ENCODE measurements at places on chromosomes 4 and X.

DNA sequence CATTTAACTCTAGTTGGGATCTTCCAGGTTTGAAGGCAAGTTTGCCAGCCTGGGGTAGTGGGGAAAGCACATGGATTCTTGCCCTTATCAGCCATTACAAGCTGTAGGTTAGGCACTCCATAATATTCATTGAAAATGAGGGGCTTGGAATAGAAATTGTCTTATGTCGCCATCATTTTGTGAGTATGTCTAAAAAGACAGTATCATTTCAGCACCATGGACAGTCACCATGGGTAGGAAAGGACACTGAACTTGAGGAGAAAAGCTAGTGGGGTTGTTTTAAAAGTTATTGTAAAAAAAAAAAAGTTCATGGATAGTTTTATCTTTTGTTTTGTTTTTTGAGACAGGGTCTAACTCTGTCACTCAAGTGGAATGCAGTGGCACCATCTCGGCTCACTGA, 356.1 kb downstream of the HNRNPD start:
- no peak for DNase-seq

DNA sequence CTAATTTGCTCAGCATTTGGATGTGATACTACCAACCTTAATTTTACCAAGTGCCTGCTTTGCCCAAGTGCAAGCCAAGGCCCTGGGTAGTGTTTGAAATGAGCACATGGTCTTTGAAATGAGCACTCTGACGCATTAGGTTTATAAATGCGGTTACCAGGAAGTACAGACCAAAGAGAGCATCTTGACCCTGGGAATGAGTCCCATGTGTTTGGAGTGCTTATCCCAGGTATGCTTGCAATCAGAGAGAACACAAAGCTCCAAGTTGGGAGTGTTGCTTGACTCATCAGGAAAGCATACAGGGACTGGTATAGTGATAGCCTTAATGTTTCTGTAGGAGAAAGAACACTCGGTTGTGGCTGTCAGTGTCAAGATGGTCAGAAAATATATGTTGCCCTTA, 203.6 kb upstream of the MAMLD1 start:
- DNase-seq = no peak

DNA sequence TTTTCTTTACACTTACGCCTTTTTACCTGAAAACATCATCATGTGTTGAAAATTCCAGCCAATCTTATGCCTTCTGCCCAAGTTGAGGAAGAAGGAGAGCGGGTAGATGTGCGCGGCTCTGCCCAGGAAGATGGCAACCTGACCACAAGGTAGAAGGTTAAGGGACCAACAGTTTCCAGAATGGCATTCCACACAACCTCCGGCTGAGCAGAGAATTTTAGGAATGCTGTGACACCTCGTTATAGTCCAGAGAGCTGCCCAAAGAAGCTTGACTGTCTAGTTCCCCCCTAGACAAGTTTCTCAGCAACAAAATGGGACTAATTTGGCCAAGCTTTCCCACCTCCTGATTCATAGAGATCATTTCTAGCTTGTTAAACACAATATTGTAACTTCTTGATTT, 75.1 kb downstream of the CHST7 start:
- no peak for DNase-seq

GRCh38 chr4:95531141-95531540, 17.6 kb downstream of the UNC5C start:
- DNase-seq = no peak

GRCh38 chrX:103889216-103889615, 57.2 kb upstream of the RAB9B start:
- DNase-seq = no peak

DNA sequence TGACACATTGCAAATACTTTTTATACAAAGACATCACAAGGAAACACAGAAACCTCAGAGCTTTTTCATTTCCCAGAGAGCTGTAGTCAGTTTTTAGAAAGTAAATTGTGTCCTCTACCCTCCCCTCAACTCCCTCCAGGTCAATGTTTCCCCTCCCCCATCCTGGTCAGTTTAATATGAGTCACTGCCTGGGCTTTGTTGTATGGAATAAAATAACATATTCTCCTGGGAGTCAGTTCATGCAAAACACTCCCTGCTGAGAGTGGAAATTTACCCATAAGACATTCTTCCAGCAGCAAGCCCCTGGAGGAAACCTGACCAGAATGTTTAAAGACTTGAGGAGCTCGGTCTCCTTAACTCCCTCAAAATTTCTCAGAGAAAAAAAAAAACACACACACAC, 270.1 kb upstream of the LDB2 start:
- no peak for DNase-seq

GRCh38 chr4:30718021-30718542, 2.1 kb upstream of the PCDH7 start:
- DNase-seq = no peak

- no peak for DNase-seq
Observed at GRCh38 chr4:110106931-110107296, 91.5 kb downstream of the ELOVL6 start.

DNA sequence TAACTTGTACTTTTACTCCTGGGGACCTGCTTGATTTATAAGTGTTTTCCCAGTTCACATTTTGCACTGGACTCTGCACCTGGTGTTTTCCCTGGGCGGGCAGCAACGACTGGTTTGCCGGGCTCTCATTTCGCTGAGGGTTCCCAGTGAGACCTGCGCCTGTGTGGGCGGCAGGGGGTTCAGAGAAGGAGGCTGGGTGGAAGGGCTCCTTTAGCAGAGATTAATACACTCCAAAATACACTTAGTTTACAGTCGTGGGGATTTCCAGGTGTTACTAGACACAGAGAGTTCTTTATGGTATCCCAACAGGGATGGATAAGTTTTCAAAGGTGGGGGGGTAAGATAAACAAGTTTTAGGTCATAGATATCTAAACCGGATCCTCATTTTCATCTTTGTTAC, 53.0 kb upstream of the SHISA3 start:
- no peak for DNase-seq

GRCh38 chr4:136505020-136505419, 1027.3 kb downstream of the PCDH18 start:
- DNase-seq = no peak

DNA sequence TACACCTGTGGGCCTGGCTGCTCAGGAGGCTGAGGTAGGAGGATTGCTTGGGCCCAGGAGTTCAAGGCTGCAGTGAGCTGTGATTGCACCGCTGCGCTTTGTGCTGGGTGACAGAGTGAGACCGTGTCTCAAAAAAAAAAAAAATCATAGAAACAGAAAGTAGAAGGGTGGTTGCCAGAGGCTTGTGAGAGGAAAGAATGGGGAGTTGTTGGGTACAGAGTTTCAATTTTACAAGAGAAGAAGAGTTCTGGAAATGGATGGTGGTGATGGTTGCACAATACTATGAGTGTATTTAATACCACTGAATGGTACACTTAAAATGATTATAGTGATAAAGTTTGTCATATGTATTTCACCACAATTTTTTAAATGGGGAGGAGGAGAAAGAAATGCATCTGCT, 10.2 kb upstream of the GLOD5 start:
- DNase-seq = no peak

DNA sequence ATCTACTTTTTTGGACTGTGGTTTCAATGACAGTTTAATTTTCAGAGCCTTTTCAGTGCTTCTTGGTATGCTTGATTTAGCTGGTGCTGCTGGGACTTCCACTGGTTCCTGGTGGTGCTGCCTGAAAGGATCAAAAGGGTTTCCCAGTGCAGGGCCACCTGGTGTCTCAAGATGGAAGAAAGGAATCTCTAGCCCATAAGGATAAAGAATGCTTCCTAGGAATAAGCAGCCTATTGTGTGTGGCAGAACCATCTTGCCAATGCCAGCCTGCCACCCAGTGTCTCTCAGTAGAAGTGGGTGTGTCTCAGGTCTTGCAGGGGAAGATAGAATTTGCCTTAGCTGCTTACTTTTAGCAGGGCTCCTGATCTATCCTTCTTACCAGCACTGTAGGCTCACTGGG, 15.0 kb upstream of the RAI2 start:
- DNase-seq = no peak

- DNase-seq = no peak
Observed at GRCh38 chr4:142265536-142265935, 580.6 kb downstream of the INPP4B start.

- DNase-seq = no peak
Observed at GRCh38 chr4:98509721-98510120, 148.7 kb downstream of the TSPAN5 start.

GRCh38 chrX:106874075-106874474, 29.1 kb downstream of the RIPPLY1 start:
- DNase-seq = no peak

DNA sequence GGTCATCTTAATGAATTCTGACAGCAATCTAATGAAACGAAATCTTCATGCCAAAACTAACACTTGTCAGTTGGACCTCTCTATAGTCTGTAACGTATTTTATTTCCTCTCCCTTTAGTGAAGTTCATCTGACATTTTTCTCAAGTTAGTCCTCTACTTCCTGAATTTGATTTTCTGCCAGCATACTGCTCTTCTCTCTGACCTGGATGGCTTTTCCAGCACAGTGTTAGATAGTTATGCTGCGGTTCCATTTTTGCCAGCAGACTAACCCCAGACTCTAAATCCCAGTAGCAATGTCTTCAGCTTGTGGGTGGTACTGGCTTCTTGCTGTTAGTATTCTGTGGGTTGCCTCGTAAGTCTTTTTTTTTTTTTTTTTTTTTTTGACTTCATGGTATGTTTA, 146.7 kb upstream of the VEGFC start:
- no peak for DNase-seq

- DNase-seq = no peak
Observed at GRCh38 chr4:22466581-22466980, 49.3 kb downstream of the ADGRA3 start.

DNA sequence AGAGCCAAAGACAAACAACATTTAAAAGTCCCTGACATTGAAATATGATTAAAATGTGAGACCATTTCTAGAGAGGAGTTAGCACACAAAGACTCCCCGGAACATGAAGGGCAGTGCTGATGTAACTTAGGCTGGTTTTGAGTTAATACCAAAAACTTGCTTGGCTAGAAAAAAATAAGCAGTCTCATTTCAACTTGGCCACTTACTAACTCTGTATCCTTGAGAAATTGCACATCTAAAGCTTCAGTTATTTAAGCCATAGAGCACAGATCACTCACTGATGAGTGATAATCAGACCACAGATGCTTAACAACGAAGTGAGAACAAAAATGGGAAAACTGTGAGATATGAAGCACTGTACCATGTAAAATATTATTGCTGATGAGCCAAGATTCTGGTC, 65.9 kb upstream of the MAOA start:
- no peak for DNase-seq

DNA sequence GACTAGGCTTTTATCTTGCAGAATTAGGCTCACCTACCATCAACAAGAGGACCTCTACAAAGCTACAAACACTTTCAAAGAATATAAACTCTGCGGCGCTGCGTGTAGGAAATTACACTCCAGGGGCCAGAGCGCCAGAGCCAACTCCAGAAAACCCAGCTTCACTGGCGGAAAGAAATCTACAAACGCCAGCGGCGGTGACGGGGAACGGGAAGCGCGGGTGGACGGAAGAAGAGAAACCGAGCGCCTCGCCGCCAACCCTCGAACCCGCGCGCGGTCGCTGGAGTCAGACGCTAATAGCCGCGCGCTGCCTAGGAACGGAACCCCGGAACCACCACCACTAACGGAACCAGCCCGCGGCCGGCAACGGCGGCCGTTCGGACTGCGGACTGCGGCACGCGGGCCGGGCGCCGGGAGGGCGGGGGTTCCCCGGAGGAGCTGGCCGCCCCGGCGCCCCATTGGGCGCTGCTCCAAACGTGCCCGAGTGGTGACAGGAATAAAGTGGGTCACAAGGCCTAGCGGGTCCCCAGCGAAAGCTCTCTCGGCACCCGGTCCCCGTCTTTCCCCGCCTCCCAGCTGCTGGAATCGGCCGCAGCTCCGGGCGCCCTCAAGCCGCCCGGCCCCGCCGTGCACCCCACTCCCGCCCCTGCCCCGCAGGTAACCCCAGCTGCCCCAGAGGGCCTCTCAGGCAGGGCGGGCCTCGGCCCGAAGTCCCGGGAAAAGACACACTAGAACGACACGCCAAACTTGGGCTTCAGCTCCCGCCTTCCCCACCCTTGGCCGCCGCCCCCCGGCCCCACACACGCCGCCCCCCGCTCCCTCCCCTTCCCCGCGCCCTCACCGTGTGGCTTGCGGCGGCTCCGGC, 836 bp downstream of the CLOCK start:
- peak; percentile 45 for DNase-seq

DNA sequence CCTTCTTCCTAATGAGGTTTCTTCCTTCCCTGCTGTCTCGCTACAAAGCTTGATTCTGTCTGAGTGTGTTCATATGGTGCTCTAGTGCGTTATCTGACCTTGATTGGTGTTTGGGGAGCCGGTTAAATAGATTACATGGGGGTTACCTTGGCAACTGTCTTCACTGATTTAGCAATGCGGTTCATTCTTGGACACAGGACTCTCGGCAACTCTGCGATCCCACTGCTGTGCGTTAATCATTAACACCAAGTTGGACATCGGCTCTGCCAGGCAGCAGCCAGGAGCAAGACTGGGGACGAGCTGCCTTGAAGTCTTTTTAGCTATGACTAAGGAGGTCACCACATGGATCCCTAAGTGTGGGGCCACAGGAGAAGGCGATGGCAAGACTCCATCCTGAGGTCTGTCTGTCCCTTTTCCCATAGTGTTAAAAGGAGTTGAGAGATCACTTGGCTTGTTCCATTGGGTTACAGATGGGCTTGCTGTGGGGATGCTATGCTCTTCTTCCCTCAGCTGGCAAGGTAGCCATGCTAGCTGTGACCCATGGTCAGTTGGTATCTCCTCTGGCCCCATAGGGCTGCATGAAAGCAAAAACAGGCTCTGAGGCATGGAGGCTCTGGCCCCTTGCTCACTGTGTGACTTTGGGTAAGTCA, 93.4 kb upstream of the MAMLD1 start:
- DNase-seq = no peak

GRCh38 chr4:110904435-110905065, 281.7 kb upstream of the PITX2 start:
- no peak for DNase-seq

DNA sequence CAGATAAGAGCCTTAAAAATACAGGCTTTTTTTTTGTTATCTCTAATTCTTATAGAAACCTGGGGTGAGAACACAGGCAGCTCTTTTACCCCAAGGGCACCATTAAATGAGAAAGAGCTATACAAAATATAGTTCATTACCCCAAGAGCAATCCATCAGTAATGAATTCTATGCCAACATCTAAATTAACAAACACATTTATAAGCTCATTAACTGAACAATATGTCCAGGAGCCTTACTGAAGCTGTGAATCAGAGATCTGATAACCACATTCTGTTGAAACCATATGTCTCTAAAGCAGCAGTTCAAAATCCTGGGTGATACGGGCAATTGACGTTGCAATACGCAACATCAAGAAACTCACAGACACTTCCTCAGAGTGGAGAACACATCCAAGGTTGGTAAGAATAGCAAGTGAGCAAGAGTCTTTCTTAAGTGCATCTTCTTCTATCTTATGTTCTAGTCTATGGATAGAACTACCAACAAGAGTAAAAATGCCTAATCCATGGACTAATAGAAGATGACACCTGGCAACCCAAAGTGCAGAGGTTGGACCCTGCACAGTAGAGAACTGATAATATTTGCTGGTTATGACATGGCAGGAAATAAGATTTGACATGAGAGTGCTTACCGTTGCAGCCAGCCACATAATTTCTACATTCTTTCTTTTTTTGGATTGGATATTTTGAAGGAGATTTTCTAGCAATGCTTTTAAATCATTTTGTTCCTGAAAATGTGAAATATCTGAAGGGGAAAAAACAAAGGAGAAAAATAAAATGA, 449.3 kb downstream of the IL15 start:
- no peak for DNase-seq

- no peak for DNase-seq
Observed at GRCh38 chr4:25253071-25253445, 19.2 kb downstream of the PI4K2B start.

GRCh38 chr4:145716661-145717200, 36.8 kb downstream of the C4orf51 start:
- no peak for DNase-seq

- DNase-seq = no peak
Observed at GRCh38 chr4:146029147-146029546, 90.5 kb upstream of the ZNF827 start.
